ENCODE measurements at places on chromosomes 5 and 9. TPM values are rescaled to one million over a fixed set of nuclear protein-coding genes. Genes with fewer than 3 reads are reported as not detected.

Gene ENHO
- total RNA-seq: 0.95 TPM

Gene MYOZ3
- 6.1 TPM for total RNA-seq

DNA sequence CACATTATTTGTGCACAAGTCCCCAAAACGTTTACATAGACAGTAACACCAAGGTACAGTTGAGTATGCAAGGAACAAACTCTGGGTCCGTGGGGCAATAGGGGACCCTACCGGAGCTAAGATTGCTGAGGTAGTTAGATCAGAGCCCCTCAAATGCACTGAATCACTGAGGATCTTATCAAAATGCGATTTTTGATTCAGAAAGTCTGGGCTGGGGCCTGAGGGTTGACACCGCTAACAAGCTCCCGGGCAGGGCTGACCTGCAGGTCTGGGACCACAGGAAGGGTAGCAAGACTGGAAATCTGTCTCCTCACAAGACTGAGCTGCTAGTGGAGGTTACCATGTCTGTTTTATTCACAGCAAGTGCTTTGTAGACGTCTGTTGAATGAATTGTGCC is 1.8 kb upstream of the IL3 start:
- DNase-seq: no peak

- no peak for DNase-seq
Measured at GRCh38 chr9:125886365-125886764, 139.2 kb downstream of the PBX3 start.

DNA sequence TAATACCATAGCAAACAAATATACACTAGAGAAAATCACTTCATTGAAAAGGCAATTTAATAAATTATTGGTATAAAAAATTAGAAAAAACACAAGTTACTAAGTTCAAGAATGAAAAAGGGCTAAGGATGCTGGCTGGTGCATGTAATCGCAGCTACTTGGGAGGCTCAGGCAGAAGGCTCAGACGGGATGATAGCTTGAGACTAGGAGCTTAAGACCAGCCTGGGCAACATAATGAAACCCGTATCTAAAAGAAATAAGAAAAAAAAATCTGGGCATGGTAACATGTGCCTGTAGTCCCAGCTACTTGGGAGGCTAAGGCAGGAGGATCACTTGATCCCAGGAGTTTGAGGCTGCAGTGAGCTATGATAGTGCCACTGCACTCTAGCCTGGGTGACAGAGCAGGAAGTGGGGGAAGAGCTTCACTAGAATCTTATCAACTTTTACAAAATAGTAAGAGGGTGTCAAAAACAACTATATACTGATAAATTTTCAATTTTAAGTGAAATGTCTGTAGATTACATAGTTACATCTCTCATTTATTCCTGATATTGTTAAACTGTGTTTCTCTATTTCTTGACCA is 42.2 kb upstream of the PPP2CA start:
- no peak for DNase-seq

Gene BTNL9
- total RNA-seq: 0.39 TPM

Gene SHOC1
- total RNA-seq: not detected

DNA sequence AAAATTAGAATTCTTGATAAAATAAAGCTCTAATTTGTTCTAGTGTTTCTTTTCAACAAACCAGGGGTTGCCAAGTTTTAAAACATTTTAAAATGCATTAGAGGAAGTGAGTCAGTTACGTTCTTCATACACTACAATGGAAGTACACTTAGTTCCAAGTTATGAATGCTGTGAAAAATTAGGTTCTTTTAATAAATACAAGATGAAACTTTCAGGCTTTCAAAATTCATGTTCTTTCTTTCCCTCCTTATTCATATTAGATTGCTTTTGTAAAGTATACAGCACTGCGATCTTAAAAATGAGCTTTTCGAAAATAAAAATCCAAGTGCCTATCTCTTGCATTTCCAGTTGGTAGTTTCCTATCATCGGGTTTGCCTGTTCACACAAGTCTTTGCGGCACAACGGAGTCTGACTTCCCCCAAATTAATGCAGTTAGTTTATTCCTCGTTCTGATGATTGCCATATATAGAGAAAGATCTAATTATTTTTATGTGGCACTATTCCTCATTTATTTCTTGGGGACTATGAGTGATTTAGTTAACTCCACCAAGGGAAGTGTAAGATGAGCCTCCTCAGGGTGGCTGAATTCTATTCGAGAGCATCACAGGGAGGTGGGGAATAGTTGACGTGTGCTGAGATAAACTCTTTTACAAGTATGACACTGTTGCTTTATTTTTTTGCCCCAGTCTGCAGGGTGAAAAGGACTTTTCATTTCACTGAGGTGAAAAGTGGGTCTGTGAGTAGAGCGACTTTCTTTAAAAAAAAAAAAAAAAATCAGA is 238.2 kb downstream of the CD180 start:
- DNase-seq: no peak

DNA sequence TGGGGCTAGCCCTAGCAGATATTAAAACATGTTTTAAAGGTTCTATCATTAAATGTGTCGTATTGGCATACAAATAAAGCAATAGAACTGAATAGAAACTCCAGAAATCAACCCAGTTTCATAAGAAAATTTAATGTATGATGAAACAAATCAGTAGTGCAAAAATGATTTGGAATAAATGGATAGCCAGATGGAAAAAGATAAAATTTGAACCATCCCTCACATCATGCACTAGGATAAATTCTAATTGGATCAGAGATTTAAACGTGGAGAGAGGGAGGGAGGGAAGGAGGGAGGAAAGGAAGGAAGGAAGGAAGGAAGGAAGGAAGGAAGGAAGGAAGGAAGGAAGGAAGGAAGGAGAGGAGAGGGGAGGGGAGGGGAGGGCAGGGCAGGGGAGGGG is 235.3 kb downstream of the SEC61B start:
- DNase-seq: no peak

DNA sequence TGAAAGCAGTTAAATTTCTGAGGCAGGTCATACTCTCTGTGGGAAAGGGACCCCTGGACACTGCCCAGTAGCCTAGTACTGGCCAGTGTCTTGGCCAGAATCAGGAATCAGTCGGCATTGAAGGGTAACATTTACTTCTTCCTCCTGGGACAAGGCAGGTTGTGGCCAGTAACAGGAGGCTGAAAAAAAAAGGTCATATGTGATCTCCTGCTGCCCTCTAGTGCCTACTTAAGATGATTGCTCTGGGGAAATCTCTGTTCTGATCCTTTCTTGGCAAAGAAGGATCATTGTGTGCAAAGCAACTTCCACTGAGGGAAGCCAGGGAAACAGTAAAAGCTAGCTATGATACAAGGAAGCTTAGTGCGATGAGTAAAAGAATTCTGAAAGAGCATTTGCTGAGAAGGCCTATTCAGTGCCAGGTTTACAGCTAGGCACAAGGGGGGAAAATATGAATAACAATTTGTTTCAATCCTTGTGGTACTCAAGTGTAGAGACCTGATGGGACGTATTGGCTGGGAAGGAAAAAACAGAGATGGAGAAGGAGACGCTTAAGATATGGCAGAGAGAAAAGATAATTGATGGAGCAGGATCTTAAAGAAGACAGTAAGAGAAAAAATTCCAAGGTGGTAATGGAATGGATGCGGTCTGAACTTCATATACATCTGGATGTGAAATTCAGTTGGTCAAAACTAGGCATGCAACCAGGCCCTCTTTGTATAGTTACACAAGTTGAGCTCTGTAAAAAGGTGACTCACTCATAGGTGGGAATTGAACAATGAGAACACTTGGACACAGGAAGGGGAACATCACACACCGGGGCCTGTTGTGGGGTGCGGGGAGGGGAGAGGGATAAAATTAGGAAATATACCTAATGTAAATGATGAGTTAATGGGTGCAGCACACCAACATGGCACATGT is 25.8 kb upstream of the TRIM32 start:
- no peak for DNase-seq

DNA sequence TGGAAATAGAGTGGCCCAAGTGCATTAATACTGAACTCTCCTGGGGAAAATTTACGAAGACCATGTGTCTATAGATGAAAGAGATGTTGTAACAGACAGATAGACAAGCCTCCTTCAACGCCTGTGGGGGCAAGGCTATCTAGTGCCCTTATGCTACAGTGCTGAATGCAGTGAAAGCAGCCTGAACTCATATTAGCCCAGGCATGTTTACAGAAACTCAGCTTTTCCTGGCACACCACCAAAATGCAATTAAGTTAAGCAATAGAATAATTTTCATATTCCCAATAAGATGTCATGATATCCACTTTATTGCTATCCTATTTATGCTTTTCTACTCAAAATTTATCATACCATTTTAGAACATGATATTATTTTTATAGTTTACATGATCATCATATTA is 277.0 kb downstream of the DIRAS2 start:
- DNase-seq: no peak

- DNase-seq: no peak
Measured at GRCh38 chr9:126413391-126414068, 86.9 kb downstream of the MVB12B start.

DNA sequence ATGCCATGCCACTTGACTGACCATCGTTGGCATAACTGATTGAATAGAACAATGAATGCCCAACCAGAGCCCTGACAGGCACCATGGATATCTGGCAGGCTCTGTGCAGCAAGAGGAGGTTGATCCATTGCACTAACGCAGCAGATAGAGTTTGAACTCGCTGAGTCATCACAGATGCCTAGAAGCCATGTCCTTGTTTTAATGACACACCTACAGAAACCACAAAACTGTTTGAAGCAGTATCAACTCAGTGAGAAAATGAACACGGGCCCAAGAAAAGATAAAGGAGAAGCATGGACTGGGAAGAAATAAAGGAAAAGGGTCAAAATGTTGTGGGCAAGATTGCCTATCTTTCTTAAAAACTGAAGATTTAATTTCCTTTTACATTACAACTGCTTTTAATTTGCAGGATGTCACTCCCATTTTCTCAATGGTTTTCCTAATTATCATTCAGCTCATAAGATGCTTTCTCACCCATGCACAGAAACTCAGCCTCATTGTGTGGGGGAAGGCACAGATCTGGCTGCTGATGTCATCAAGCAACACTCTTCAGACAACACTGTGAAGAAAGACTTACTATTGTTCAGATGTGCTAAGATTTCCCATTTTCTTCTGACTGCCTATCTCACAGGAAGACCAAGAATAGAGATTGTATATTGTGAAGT is 129.0 kb downstream of the PIK3R1 start:
- no peak for DNase-seq

Gene FOXD1
- 1.3 TPM for total RNA-seq

Gene RALGPS1
- 16.7 TPM for total RNA-seq

DNA sequence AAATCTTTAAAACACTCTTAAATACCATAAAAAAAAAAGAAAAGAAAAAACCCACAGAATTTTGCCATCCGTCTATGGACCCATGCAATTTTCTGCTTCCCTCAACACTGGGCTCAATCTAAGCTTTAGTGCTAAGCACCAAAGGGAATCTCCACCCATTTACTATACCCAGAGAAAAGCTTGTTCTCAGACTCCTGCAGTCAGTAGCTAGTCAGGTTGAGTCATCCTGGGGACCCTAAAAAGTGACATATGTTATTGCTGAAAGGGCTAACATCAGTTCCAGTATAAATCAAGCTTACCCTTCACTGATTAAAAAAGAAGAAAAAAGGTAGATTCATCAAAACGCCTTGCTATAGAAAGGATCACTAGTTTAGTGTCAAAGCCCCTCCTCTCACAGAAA is 177.6 kb downstream of the MUSK start:
- DNase-seq: no peak

- DNase-seq: no peak
Measured at GRCh38 chr9:124197177-124198095, 60.3 kb upstream of the NEK6 start.
